ENCODE measurements at places on chromosomes 2 and 18.

GRCh38 chr2:231390667-231391066 lies 4.8 kb upstream of the B3GNT7 start:
- no peak for DNase-seq

DNA sequence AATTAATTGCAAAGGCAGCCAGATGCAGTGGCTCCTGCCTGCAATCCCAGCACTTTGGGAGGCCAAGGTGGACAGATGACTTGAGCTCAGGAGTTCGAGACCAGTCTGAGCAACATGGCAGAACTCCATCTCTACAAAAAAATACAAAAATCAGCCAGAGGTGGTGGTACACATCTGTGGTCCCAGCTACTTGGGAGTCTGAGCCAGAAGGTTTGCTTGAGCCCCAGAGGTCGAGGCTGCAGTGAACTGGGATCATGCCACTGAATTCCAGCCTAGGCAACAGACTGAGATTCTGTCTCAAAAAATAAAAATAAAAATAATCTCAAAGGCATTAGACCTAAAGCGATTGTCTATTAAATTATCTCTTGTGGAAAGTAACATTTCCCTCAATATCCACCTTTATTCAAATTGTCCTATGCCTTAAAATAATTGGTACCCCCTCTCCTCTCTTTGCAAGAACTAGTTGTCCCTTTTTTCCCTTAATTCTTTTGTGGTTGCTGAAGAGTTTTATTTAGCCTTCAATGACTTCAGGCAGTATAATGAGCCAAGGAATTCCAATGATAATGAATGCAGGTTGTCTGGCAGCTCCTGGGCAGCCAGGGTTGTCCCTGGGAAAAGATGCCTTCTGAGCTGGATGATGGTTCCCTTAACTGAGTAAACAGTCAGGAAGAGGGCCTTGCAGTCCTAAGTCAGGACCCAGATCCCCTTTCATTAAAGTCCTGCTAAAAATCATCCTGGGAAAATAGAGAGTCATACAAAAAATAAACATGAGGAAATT lies 32.2 kb downstream of the GPR75 start:
- DNase-seq, result no peak

- DNase-seq, result no peak
These were observed 28.1 kb upstream of the SLC4A10 start for GRCh38 chr2:161596148-161596547.

GRCh38 chr18:32670727-32671126 lies 102.1 kb downstream of the KLHL14 start:
- no peak for DNase-seq

DNA sequence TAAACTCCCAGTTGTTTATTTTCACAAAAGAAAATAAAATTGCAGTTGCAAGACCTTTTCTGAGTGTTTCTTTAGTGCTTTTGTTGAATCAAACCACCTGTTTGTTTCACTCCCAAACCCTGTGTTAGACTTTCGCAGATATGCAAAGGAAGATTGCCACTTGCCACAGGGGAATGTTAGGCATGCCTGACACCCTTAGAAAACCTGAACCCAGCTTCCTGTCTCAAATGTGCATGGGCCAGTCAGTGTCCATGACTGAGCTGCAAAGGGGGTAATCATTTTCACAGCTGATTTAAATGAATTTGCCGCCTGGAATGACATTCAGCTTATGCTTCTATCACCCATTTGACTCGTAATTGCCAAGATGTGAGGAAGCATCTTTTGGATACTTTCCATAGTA lies 17.5 kb downstream of the TGOLN2 start:
- no peak for DNase-seq

DNA sequence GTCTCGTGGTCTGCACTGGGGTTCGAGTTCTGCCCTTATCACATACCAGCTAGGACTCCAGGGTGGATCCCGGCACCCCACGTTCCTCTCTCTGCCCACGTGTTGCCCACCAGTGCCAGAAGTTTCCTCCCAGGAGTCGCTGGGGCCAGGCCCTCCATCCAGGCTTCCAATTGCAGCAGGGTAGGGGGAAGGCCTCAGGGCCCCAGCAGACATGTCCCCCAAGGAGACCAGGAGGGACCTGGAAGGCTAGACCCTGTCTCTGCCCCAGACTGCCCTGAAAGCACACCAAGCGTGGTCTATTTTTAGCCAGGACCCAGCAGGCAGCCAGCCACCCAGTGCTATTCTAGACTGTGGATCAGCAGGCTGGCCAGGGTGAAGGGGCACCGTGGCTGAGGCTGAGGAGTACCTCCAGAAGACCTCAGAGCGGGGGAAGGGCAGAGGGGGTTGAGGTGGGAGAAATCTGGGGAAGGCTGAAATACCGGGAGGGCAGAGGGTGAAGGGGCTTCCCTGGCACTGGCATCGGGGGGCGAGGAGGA lies 18.8 kb upstream of the TNS1 start:
- no peak for DNase-seq

DNA sequence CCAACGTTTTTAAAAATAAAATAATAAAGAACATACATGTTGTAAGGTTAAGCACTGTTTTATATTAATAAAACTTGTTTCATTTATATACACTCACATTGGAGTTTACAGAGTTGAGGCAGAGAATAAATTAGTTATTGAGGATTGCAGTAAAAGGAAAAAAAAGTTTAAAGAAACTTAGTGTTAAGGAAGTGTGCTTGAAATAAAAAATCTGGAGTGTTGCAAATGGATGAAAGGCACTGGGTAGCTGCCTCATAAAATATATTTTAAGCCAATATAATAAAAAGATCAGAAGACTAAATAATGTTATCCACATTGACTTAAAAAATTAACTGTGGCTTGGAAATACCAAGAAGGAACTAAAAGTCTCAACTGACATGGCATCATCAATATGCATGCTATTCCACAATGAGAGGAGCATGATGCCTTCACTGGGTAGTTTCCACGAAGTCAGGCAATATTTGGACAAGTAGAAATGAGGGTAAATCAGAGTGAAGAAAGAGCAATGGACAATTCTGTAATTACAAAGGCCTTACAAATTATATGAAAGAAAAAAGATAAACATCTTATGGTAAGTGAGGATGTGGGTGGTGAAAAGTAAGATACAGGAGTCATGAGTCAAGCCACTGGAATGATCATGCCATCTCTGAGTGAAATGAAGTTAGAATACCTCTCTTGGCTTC lies 2.5 kb downstream of the GALNT3 start:
- DNase-seq, result no peak

- no peak for DNase-seq
These were observed 666.9 kb downstream of the NYAP2 start for GRCh38 chr2:226066391-226066790.

DNA sequence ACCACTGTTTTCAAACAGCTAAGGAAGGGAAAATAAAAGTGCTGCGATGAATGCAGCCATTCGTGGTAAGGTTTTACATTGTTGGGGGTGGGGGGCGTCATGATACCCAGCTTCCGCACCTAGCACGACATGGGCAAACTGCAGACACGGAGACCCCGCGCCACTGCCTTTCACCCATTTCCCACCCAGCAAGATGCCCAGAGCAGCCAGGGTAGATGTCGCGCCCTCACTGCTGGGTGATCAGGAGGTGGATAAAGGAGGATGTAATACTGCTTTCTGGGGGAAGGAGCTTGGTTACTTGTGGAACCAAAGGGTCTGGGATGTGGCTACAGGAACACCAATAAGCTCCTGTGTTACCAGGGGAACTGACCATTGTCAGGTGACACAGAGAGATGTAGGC lies 138.4 kb downstream of the ZNF516 start:
- no peak for DNase-seq

DNA sequence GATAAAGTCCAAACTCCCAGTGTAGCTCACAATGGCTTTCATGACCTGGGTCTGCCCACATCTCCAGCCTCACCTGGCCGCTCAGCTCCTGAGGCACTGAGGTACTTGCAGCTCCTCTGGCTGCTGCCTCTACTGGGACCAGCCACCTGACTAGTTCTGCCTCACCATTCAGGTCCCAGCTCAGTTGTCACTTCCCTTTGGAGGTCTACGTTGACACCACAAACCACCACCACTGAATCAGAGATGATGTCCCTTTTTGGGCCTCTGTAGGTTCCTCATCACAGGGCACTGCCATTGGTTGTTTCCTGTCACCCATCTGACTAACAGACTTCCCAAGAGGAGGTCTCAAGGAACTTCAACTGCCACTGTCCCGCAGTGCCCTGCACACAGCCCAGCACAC lies 21.2 kb downstream of the SPP2 start:
- peak; percentile 58 for DNase-seq

DNA sequence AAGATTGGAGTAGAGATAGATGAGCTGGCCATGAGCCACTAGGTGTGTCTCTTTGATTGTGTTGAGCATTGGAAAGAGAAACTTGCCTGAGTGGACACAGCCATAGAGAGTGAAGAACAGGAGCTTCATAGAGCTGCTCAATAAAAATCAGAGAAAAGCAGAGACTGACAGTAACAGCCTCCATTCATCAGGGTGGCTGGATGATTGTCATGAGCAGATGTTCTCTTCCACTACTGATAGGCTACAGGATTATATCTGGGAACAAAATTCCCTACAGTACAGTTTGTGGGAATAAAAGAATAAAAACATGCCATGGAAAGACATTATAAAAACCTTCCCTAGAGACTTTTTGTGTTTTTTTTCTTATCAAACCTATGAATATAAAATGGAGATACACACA lies 404.8 kb upstream of the ACVR2A start:
- DNase-seq, result no peak

DNA sequence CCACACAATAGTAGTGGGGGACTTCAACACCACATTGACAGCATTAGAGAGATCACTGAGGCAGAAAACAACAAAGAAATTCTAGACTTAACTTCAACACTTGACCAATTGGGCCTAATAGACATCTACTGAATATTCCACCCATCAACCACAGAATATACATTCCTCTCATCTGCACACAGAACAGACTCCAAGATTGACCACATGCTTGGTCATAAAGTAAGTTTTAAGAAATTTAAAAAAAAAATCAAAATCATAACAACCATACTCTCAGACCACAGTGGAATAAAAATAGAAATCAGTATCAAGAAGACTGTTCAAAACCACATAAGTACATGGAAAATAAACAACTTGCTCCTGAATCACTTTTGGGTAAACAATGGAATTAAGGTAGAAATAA lies 9.0 kb upstream of the FLACC1 start:
- no peak for DNase-seq

DNA sequence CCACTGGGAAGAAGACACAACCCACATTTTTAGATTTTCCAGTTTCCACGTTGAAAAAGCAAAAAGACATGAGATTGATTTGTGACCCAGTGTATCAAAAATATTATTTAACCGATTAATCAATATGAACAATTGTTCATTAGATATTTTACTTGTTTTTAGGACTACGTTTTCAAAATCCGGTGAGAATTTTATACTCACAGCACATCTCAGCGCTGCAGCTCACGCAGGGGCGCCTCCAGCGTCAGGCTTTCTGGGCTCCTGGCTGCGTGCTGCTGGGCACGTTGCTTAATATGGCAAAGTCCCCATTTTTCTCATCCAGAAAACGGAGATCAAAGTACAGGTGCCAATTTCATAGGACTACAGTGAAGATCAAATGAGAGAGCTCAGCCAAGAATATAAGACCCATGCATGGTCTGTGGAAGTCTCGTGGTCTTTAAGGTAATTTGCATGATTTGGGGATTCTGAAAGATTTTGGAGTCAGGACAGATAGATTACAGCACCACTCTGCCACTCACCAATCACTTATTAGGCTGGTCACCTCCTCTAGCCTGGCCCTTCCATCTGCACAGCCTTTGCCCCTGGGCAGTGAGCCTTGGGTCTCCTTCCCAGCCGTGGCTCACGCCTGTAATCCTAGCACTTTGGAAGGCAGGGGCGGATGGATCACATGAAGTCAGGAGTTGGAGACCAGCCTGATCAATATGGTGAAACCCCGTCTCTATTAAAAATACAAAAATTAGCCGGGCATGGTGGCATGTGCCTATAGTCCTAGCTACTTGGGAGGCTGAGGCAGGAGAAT lies 36.2 kb downstream of the PTPN18 start:
- DNase-seq, result peak; percentile 42

- no peak for DNase-seq
These were observed 236.1 kb downstream of the SH3RF3 start for GRCh38 chr2:109365131-109365530.

GRCh38 chr2:159695795-159696448 lies 16.4 kb upstream of the MARCHF7 start:
- DNase-seq, result no peak
